ENCODE measurements at places on chromosomes 5 and 9. TPM values are rescaled to one million over a fixed set of nuclear protein-coding genes. Genes with fewer than 3 reads are reported as not detected.

ANKRD34B gene
- total RNA-seq, result not detected

GRXCR2 gene
- not detected for total RNA-seq

RHOBTB3 gene
- total RNA-seq, result 51.4 TPM

SMIM32 gene
- not detected for total RNA-seq

- DNase-seq, result no peak
These were observed 191.3 kb downstream of the DMAC1 start for GRCh38 chr9:7608261-7608660.

DNA sequence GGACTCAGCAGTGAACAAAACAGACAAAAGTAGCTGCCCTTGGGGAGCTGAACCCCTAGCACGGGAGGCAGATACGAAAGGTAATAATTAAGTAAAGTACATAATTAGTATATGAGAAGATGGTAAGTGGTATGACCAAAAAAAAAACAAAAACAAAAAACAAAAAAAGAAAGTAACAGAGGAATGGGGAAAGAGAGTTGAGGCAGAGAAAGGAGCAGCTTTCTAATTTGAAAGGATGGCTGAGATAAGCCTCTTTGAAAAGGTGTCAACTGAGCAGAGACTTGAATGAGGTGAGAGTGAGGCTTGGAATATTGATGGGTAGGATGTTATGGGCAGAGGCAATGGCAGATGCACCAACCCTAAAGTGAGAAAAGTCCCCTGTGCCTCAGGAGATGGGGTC, 69.7 kb downstream of the CARTPT start:
- no peak for DNase-seq

DNA sequence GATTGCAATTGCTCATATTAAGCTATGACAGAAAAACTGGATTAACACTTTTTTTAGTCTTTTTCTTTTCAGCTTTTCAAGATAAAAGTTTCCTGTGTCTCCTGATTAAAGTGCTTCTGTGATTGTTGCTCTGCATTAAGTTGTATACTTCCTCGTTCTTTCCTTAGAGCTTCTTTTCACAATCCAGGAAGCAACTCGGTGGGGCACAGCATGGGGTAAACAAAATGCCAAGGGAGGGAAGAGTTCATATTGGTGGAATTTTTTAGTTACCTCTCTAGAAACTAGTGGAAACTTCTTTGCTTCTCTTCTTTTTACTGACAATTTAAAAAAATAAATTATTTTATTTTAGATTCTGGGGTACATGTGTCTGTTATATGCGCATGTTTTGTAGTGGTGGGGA, 37.8 kb upstream of the ARRDC3 start:
- no peak for DNase-seq

- peak; percentile 61 for DNase-seq
These were observed 35.5 kb upstream of the GLRX start for GRCh38 chr5:95858023-95858461.
